ENCODE measurements at places on chromosomes 5 and 9.

GRCh38 chr5:142984525-142984924 is 214.3 kb downstream of the ARHGAP26 start:
- DNase-seq: no peak

DNA sequence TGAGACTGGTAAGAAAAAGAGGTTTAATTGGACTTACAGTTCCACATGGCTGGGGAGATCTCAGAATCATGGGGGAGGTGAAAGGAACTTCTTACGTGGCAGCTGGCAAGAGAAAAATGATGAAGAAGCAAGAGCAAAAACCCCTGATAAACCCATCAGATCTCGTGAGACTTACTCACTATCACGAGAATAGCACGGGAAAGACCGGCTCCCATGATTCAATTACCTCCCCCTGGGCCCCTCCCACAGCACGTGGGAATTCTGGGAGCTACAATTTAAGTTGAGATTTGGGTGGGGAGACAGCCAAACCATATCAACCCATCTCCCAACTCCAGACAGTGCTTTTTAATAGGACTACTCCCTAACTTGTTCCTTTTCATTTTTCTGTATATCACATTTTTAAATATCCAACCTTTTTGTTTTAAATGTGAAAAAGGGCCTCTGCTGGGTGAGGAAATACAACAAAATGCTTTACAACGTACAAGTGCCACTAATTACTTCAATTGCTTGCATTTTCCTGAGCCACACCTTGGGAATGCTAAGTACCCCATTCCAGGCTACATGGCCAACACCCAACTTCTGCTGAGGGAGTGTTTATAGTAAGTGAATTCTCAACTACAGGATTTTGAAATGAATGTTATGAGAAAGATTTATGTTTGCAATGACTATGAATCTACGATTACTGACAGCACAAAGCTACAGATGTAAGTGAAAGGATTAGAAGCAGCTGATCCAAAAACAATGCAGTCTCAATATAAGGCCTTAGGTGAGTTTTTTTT is 294.1 kb upstream of the CD180 start:
- DNase-seq: no peak

DNA sequence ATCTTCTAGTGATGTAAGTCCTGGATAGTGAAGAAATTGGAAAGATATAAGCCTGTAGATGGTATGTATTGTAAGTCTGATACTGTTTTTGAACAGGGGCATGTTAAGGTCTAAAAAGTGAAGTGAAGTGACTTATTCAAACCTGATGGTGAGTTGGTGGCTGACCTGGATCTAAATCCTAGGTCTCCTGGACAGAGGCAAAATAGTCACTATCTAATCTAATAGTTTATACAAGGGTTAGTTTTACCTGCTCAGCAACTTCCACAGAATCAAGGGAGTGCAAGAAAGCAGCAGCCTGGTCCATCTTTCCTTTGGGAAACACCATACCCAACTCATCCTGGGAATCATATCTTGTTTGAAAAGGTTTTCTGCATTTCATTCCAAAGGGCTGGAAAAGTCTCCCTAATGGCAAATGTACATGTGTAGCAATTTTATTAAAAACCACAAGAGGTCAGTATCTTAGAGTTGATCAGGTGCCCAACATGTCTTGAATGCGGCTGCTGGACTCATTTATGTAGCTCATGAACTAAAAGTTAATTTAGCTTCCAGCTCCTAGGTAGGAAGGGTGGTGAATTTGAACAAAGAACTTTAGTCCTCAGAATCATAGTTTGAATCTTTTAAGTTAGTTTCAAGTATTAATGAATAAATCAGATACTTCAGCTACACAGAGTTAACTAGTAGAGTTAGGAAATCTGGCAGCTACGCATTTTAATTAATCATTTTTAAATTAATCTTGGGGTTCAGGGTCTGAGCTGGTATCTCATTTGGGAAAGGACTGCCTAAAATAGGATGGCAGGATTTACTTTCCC is 26.0 kb downstream of the SKP2 start:
- no peak for DNase-seq

DNA sequence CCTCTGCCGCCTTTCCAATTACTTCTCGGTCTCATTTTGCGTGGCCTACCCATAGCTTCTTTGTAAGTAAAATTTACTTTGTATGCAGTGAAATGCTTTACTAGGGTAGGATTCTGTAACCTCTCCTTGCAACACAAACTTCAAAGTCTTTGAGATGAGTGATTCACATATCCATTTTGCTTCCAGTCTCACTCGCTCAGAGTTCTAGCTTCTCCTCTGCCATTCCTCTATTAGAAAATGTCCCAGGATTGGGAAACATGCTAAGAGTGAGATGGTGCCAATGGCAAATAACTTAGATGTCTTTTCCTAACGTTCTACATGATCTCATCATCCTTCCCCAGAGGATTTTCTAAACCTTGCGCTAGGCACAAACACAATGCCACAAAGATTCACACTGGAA is 270.5 kb upstream of the SLC30A5 start:
- DNase-seq: no peak

DNA sequence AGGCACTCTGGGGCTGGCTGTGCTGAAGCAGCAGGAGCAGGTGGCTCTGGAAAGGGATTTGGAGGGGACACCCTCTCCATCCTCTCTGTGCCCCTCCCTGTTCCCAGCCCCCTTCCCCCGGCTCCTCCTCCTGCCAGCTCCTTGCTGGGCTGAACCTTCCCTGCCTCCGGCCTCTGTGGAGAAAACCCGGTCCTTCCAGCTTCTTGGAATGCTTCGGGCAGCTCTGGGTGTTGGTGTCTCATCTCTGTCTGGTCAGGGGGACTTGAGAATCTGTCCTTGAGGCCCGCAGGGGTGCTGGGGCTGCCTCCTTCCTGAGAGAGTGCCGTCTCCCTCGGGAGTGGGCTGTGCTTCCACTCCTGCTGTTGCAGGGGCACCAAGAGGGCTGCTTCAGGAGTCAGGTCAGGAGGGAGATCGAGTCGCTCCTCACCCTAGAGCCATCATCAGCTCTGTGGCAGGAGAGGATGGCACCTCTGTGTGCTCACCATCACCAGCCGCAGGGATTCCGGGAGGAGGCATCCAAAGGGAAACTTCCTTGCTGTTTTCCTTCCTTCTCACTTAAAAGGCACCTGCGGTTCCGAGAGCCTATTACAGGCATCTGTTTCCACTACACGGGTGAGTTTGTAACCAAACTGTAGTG is 30.6 kb downstream of the NDUFS6 start:
- no peak for DNase-seq
